ENCODE measurements at places on chromosomes 16 and 17.
A peak's percentile ranks its signal among the peaks of the same experiment; 100 is the strongest.

DNA sequence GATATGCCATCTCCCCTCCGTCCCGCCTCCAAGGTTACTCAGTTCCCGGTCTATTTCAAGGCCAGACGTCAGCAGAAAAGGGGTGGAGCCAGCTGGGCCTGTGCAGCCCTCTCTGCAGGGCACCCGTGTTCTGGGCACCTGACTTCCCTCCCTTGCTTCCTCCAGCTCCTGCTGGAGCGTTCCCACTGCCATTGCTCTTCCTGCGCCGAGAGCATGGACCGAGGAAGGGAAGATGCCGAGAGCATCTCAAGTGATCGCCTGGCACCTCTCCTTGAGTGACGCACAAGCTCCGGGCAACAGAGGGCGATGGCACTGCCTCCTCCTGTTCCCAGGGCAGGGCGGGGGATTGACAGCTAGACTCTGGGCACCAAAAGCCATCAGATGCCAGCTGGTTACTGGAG is 29.4 kb upstream of the NAT9 start:
- DNase-seq, result no peak

- no peak for DNase-seq
Observed at GRCh38 chr16:81936209-81937000, 74.9 kb downstream of the SDR42E1 start.

DNA sequence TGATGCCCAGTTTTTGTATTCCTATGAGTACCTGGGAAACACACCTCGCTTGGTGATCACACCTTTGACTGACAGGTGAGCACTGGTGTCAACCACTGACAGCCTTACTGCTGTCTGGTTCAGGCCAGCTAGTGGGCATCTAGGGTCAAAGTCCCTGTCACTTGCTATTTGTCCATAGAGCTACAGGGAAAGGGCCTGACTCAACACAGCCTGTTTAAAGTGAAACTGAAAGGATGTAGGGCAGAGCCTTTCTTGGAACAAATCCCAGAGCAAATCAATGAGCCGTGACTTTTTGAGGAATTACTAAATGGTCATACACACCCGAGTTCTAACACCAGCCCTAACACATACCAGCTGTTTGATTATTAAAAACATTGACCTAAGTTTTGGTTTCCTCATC is 106.8 kb downstream of the DNAH9 start:
- no peak for DNase-seq

- DNase-seq, result no peak
Observed at GRCh38 chr17:51873302-51873701, 285.2 kb downstream of the CA10 start.

GRCh38 chr16:56732366-56732765 is 2.4 kb downstream of the NUP93 start:
- no peak for DNase-seq

DNA sequence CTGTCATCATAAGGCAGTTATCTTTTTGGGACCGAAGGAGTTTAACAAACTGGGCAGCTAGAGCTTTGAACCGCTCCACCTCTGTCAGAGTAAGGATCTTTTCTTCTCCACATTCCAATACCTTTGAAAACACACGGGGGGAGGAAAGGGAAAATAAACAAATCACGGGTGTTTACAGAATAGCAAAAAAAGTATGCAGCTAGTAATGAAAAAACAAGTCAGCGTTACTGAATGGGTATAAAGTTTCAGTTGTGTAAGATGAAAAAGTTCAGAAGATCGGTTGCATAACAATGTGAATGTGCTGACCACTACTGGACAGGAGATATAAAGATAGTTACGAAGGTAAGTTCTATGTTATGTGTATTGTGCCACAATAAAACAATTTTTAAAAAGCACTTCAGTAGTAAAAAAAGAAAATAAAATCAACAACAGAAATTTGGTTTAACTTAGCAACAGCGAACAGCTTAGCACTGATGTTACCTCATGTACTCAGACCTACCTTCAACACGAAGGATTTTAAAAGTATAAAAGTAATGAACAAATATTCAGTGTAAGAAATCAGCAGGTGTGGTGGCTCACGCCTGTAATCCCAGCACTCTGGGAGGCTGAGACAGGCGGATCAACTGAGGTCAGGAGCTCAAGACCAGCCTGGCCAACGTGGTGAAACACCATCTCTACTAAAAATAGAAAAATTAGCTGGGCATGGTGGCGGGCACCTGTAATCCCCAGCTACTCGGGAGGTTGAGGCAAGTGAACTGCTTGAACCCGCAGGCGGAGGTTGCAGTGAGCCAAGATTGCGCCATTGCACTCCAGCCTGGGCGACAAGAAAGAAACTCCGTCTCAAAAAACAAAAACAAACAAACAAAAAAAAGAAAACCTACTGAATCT is 34.3 kb downstream of the MARF1 start:
- DNase-seq, result no peak

DNA sequence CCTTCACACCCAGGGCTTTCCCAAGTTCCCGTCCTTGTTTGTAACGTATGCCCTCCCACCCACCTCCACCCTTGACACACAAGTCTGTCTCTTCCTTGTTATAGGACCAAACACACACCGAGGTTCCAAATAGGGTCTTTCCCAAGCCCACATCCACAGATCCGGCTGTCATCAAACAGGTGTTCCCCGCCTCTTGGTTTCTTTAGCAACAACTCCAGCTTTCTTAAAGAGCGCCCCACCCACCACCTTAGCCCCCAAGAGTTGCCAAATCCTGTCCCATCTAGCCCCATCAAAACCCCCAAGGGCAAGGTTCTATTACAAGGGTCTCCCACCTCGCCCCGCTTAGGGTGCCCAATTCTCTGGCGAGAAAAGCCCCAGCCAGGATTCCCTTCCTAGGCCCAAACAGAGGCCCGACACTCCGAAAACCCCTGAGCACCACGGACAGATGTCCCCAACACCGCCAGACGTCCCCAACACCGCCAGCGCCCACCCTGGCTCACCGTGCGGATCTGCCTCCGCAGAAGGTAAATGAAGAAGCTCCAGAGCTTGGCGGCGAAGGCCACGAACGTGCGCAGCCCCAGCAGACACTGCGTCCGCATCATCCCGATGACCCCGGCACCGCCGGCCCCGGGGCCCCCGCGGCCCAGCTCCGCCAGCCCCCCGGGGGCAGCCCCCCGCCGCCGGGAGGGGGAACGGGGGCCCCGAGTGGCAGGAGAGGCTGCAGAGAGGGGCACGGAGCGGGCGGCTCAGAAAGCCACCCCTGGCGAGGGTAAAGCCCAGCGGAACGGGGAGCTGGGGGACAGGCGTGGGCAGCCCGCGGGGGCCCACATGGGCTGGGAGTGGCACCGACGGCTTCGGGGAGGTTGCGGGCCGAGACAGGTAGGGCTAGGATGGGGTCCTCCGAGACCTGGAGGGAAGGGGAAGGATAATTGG is 573 bp downstream of the CTDNEP1 start:
- DNase-seq, result no peak

DNA sequence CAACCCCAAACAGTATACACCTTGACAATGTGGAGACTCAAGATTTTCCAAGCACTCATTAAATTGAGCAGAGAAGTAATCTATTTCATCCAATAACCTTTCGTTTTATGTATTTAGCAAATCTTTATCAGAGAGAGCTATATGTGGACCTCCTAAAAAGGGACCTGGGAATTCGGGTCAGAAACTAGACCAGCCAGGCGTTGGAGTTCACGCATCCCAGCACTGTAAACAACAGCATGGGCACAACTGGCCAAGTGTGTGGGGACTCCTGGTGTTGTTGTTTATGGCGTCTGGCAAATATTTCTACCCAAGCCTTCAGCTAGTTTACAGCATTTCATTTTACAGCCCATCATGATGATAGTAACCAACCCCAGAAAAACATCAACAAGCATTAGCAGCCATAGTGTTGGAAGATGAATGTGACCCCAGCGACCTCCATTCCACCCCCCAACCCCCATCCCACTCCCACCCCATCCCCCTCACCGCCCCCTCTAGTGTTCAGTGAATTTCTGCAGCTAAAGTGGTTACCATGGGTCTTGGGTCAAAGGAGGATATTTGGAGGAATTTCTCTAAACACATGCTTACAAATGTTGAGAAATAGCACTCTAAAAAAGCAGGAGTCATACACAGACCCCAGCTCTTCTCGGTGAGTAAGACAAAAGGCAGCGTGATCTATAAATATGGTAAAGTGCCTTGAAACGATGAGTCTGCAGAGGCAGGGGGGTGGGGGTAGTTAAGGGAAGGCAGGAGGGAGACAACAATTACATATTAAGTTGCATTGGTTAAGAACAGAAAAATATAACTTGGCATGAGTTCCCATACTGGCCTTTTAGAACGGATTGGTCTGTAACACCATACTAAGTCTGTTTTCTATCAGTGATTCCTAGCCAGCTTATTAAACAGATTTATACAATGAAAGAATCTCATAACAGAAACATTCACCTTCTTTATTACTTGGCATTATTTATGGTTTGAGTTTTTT is 91.4 kb upstream of the TBX2 start:
- DNase-seq, result peak; percentile 44

DNA sequence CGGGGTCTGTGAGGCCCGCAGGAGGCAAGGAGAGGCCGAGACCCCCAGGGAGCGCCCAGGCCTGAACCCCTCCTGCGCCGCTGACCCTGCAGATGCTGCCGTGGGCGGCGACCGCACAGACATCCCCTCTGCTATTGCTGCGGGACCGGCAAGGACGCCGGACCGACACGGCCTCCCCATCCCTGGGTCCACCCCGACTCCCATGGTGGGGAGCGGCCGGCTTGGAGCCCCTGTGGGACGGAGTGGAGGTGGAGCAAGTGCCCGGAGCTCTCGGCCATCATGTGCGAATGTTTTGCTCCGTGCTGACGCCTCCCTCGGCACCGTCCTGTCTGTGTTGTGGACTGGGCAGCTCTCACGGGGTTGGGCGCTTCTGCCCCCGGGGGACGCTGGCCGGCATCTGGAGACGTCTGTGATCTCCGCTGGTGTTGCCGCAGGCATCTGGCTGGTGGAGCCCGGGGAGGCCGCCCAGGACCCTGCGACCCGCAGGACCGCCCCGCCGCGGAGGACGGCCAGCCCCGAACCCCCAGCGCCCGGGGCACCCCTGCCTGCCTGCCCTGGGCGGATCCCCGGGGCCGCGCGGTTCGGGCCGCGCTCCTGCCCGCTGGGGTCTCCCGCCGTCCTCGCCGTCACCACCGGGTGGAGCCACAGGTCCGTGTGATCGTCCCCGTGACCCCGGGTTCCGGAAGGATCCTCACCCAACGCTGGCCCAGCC is 12.8 kb upstream of the GNG13 start:
- peak; percentile 83 for DNase-seq

DNA sequence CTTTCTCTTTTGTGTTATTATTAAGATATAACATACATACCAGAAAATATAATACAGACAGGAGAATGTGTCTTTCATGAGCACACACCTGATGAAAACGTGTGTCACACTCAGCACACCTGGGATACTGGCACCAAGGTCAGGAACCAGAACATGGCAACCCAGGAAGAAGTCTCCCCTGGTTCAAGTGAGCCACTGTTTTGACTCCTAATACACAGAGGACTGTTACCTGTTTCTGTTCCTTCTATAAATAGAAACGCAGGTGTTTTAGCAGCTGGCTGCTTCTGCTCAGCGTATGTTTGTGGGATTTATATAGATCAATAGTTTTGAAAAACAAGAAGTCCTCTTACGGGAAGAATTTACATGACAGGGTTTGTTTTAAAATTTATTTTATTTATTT is 3.5 kb downstream of the SEC14L1 start:
- DNase-seq, result no peak

DNA sequence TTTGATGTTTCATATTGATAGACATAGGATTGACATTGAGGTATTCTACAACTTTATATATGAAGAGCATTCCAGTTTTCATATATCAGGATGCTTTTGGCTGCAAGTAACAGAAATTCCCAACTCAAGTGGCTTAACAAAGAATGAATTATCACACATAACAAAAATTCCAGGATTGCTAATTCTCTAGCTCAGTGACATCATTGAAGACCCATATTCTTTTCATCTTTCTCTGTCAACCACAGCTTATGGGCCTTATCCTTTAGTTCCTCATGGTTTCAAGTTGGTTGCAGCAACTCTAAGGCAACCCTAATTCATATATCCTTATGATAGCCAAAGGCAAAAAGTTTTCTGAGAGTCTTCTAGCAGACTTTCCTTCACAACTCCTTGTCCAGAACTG is 91.5 kb upstream of the HAS3 start:
- no peak for DNase-seq

Measured in iPS-NIHi11 (cell line).